Central memory CD8-positive, alpha-beta T cell (primary cell): ENCODE measurements at places on chromosomes 3 and 15.

GRCh38 chr3:17771177-17772017, 29.0 kb upstream of the TBC1D5 start:
- DNase-seq: no peak
- no peaks in the 10 kb centered on the region for H3K27me3 ChIP-seq
- no peaks in the 10 kb centered on the region for H3K36me3 ChIP-seq

DNA sequence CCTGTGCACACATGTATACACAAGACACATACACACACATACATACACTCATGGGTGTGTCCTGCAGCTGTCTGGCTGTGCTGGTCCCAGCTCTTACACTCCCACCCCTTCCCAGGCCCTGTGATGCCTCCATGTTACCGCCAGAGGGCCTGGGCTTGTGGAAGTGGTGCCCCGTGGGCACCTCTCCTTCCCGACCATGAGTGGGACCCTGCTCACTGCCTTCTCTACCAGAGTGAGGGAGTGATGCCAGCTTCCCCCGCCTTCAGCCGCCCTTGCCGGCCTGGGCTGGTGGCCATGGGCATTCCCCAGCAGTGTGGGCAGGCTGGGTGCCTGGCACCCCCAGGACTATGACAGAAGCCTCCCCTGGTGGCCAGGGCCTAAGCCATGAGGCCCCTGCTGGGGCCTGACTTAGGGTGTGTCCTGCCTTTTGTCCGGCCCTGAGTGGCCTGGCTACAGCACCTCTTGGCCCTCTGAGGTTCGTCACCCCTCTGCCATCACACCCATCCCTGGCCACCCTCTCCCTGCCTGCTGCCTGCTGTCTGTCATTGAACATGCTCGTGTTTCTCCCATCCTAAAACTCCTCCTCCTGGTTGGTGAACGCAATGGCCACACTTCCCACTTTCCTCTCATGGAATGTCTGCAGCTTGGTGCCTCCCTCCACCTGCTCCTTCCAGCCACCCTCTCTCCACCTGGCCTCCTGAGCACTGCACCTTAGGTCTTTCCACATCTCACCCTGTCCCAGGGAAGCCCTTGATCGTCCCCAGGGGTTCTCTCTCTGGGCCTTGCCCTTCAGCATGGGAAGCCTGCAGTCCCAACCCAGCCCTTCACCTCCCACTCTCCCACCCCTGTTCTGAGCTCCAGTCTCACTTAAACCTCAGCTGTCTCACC, 14.6 kb downstream of the HDAC11 start:
- H3K4me3 ChIP-seq: no peak overlapping the region
- H3K4me1 ChIP-seq: peaks cover 22% of the 10 kb centered on the region
- no peaks in the 10 kb centered on the region for H3K27me3 ChIP-seq

DNA sequence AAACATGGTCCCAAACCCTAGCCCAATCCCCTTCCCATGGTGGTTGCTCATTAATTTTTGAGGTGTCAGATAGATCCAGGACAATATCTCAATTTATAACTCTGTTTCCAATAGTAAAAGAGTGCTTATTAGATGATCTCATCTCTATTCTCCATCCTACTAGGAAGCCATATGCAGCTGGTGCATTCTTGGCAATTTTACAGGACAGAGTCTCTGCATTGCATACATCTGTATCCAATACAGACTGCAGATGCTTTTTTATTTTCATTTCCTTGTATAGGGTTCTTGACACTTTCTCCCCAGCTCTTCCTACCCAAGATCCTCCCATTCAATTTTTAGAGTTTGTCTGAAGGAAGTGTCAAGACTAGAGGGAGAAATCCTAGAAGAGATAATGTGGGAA, 194.8 kb upstream of the DPH6 start:
- DNase-seq: no peak
- peaks cover 10% of the 10 kb centered on the region for H3K27me3 ChIP-seq
- H3K4me3 ChIP-seq: no peak overlapping the region
- no peaks in the 10 kb centered on the region for H3K4me1 ChIP-seq

DNA sequence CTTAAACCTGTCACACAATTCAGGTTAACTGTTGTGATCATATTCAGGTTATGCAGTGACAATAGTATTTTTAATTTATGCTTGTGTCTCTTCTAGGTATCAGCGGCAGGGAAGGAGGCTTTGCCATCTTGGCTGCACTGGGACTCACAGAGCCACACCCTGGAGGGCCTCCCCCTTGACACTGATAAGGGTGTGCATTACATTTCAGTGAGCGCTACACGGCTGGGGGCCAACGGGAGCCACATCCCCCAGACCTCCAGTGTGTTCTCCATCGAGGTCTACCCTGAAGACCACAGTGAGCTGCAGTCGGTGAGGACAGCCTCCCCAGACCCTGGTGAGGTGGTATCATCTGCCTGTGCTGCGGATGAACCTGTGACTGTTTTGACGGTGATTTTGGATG, 23.6 kb upstream of the BSN start:
- peaks cover 13% of the 10 kb centered on the region for H3K36me3 ChIP-seq
- H3K27ac ChIP-seq: no peak overlapping the region
- peaks cover 13% of the 10 kb centered on the region for H3K4me1 ChIP-seq
- no peak overlapping the region for H3K4me3 ChIP-seq
- no peak for DNase-seq
- H3K27me3 ChIP-seq: no peaks in the 10 kb centered on the region

- H3K27ac ChIP-seq: no peak overlapping the region
- H3K36me3 ChIP-seq: no peaks in the 10 kb centered on the region
- H3K4me3 ChIP-seq: no peak overlapping the region
- DNase-seq: no peak
- H3K4me1 ChIP-seq: no peaks in the 10 kb centered on the region
These were observed 20.0 kb downstream of the PLSCR5 start for GRCh38 chr3:146585156-146585555.

DNA sequence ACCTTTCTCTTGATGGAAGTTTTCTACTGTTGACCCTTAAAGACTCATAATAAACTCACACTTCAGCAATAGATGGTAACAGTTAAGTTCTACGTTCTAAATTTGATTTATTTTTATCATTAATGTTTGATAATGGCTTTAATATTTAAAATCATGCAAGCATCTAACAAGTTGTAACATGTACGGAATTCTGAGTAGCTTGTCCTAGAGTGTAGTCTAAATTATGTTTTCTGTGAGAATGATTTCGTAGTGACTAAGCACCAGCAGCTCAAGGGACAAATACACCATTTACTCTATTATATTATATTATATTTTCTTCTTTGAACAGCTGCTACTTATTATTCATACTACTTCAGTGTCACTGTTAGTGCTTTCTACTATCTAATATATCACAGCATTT, 345.6 kb downstream of the NLGN1 start:
- no peak overlapping the region for H3K27ac ChIP-seq
- H3K4me1 ChIP-seq: no peaks in the 10 kb centered on the region
- H3K36me3 ChIP-seq: no peaks in the 10 kb centered on the region

- no peak overlapping the region for H3K4me3 ChIP-seq
- no peaks in the 10 kb centered on the region for H3K4me1 ChIP-seq
- no peak overlapping the region for H3K27ac ChIP-seq
- H3K27me3 ChIP-seq: no peaks in the 10 kb centered on the region
- DNase-seq: no peak
- H3K36me3 ChIP-seq: no peaks in the 10 kb centered on the region
These were observed 9.4 kb upstream of the BUB1B start for GRCh38 chr15:40151499-40151898.

DNA sequence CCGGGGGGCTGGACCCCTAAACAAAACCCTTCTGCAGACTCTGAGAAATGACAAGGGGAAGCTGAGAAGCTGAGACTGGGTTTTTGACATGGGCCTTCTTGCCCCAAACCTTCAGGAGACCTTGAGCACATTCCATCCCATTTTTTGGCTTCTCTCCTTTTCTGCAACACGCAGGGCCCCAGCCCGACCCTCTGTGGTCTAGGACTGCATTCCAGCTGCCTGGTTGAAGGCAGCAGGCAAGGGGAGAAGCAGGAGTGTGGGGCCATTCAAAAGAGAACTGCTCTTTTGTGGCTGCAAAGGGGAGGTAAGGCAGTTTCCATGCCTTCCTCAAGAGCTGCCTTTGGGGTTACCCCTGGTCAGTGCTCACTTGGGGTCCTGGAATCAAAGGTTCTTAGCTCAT, 263.0 kb downstream of the TLE3 start:
- H3K4me3 ChIP-seq: no peak overlapping the region
- H3K27me3 ChIP-seq: no peaks in the 10 kb centered on the region
- H3K4me1 ChIP-seq: no peaks in the 10 kb centered on the region
- H3K27ac ChIP-seq: no peak overlapping the region
- peaks cover 2% of the 10 kb centered on the region for H3K36me3 ChIP-seq

GRCh38 chr3:46931631-46932331, 44.8 kb downstream of the CCDC12 start:
- H3K27me3 ChIP-seq: no peaks in the 10 kb centered on the region
- no peak for DNase-seq
- H3K36me3 ChIP-seq: peaks cover 21% of the 10 kb centered on the region
- peak overlapping the region; percentile 42 for H3K4me3 ChIP-seq
- peaks cover 60% of the 10 kb centered on the region for H3K4me1 ChIP-seq

DNA sequence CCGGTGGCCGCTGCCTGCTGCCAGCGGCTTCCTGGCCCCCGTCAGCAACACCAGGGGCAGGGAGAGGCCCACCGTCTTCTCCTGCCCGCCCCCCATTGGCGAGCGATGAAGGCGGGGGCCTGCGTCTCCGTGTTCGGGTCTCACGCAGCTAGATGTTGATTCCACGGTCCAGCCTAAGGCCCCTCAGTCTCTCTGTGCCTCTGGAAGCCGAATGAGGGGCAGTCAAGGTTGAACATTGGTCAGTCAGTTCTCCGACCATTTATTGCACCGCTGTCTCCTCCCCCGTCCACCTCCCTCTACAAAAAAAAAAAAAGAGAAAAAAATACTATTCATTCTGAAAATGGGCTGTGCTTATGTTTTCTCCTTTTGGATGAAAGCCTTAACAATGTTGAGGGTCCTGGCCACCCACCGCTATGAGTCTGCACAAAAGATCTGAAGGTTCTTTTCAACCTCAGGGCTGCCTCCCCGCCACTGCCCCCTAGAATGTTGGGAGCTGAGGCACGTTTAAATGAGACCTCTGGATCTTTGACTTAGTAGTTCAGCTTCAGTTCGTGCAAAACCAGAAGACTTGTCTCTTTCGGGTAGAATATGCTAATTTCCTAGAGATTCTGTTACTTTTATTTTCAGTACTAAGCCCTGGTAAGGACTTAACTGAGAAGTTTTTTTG, 736 bp downstream of the IREB2 start:
- peaks cover 45% of the 10 kb centered on the region for H3K4me1 ChIP-seq
- peaks cover 44% of the 10 kb centered on the region for H3K36me3 ChIP-seq
- peak overlapping the region; percentile 83 for H3K27ac ChIP-seq
- H3K27me3 ChIP-seq: no peaks in the 10 kb centered on the region
- no peak for DNase-seq

DNA sequence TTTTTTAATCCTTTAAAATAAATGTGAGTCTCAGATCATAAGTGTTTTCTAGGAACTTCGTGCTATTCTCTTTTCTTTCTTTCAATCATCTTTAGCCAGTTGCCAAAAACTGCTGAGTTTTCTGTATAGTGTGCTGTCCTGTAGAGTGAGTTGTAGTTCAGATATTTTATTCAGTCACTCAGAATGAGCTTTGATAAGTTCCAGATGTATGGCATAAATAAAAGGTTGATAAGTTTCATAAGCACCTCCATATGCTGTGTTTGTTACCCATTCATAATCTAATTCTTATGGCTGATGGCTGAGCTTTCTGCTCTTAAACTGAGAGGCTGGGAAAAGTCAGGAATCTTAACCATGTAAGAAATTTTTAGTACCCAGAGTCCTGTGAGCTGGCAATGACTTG, 59.3 kb upstream of the COL6A6 start:
- H3K4me1 ChIP-seq: no peaks in the 10 kb centered on the region
- no peak overlapping the region for H3K27ac ChIP-seq
- H3K27me3 ChIP-seq: peaks cover 6% of the 10 kb centered on the region
- DNase-seq: no peak
- H3K4me3 ChIP-seq: no peak overlapping the region

- H3K36me3 ChIP-seq: no peaks in the 10 kb centered on the region
- DNase-seq: no peak
- H3K4me3 ChIP-seq: no peak overlapping the region
- H3K4me1 ChIP-seq: no peaks in the 10 kb centered on the region
These were observed 5.4 kb downstream of the CRABP1 start for GRCh38 chr15:78345396-78346125.

GRCh38 chr3:37216597-37217097, 42.3 kb upstream of the LRRFIP2 start:
- peak overlapping the region; percentile 48 for H3K27ac ChIP-seq
- no peak for DNase-seq
- no peaks in the 10 kb centered on the region for H3K27me3 ChIP-seq
- H3K36me3 ChIP-seq: no peaks in the 10 kb centered on the region
- H3K4me3 ChIP-seq: peak overlapping the region; percentile 60
- peaks cover 56% of the 10 kb centered on the region for H3K4me1 ChIP-seq

GRCh38 chr15:43127752-43128151, 5.6 kb upstream of the TMEM62 start:
- H3K27me3 ChIP-seq: peaks cover 19% of the 10 kb centered on the region
- H3K27ac ChIP-seq: no peak overlapping the region
- no peak overlapping the region for H3K4me3 ChIP-seq
- peaks cover 9% of the 10 kb centered on the region for H3K4me1 ChIP-seq

GRCh38 chr3:124762661-124763011, 32.4 kb downstream of the UMPS start:
- H3K27ac ChIP-seq: no peak overlapping the region
- peaks cover 5% of the 10 kb centered on the region for H3K4me1 ChIP-seq
- no peaks in the 10 kb centered on the region for H3K27me3 ChIP-seq
- no peak overlapping the region for H3K4me3 ChIP-seq

GRCh38 chr15:70466305-70466704, 297.1 kb downstream of the UACA start:
- H3K27ac ChIP-seq: no peak overlapping the region
- H3K4me1 ChIP-seq: peaks cover 7% of the 10 kb centered on the region
- peaks cover 28% of the 10 kb centered on the region for H3K27me3 ChIP-seq
- DNase-seq: no peak

- peaks cover 99% of the 10 kb centered on the region for H3K4me1 ChIP-seq
- no peaks in the 10 kb centered on the region for H3K27me3 ChIP-seq
- peaks cover 54% of the 10 kb centered on the region for H3K36me3 ChIP-seq
- H3K27ac ChIP-seq: peak overlapping the region; percentile 95
These were observed 33.1 kb downstream of the KLF13 start for GRCh38 chr15:31359702-31360111.

DNA sequence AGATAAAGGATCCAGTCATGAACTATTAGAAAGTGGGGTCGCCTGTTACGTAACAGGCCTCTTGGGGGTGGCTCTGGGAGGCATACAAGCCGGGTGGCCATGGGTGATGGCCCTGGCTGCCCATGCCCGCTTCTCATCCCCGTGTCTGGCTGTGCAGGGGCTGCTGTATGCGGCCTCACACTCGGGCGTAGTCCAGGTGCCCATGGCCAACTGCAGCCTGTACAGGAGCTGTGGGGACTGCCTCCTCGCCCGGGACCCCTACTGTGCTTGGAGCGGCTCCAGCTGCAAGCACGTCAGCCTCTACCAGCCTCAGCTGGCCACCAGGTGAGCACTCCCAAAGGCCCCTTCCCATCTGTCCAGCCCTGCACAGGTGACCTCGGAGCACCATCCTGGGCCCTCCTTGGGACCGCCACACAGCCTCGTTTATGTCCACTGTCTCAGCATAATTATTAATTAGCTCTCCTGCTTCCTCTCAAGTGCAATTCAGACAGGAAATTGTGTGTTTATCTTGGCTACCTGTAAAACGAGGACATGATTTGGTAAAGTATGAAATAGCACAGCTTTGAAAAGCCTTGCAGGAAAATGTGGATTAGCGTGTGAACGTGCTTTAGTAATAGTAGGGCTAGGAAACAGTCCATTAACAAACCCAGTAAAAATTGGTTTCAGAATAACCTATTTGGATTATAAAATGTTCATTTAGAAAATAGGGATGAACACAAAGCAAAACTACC, 8.1 kb downstream of the CIB1 start:
- DNase-seq: no peak
- H3K27ac ChIP-seq: no peak overlapping the region
- peaks cover 18% of the 10 kb centered on the region for H3K4me1 ChIP-seq
- H3K27me3 ChIP-seq: no peaks in the 10 kb centered on the region
- peaks cover 32% of the 10 kb centered on the region for H3K36me3 ChIP-seq
